ENCODE measurements at places on chromosomes 13 and 19.

- DNase-seq: no peak
Observed at GRCh38 chr13:47826471-47826870, 174.6 kb downstream of the SUCLA2 start.

GRCh38 chr13:75751350-75751749, 115.2 kb downstream of the LMO7 start:
- no peak for DNase-seq

DNA sequence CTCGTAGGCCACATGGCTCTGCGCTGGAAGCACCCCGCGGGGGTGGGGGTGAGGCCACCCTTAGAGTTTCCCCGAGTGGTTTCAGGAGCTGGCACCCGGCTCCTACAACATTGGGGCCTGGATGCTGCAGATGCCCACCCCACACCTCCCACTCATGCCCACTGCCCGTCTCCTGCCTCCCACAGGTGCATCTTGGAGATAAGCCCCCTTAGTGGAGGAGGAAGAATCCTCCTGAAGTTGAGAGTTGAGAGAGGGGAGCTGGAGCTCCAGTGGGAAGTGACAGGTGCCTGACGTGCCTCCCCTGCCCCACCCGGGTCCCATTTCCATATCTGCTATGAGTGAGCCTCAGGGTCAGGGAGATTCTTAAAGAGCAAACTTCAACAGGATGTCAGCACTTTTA, 341.3 kb downstream of the TEX29 start:
- DNase-seq: no peak

- no peak for DNase-seq
Observed at GRCh38 chr13:40492511-40492910, 173.9 kb downstream of the FOXO1 start.

- DNase-seq: no peak
Observed at GRCh38 chr19:35134601-35135242, at the start of gene LGI4. Gene LGI4 (minus strand): TSS chr19:35135059. CDS start chr19:35134680, 379 bp downstream.

DNA sequence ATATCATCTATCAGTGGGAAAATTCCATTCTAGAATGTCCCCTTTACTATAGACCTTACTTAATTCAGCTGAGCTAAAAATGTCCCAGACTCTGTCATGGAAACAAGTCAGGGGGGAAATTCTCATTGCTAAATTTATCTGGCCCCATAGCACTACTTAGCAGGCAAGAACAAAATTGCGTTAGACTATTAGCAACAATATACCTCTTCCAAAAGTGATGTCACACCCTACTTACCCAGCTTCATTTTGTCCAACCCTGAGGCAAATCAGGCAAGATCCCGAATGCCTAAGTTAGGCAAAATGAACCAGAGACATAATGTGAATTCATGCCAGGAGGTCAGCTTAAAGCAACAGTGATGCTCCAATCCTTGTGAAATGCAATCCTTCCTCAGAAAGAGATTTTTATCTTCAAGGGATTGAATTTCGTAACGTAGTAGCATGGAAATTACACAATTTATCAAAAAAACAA, 93.7 kb downstream of the FRY start:
- no peak for DNase-seq

Data from stimulated activated CD8-positive, alpha-beta memory T cell treated with anti-CD3 and anti-CD28 coated beads, Interleukin-4, amount 100 ng/mL, for 1 hour (primary cell).